ENCODE measurements at places on chromosomes 7 and 10. TPM values are rescaled to one million over a fixed set of nuclear protein-coding genes. Genes with fewer than 3 reads are reported as not detected.
A peak's percentile ranks its signal among the peaks of the same experiment; 100 is the strongest.

Gene CTNNA3
- total RNA-seq = 27.8 TPM

Gene HOXA1
- total RNA-seq = 0.42 TPM

Gene ALOX5
- total RNA-seq = 17.6 TPM

Gene ARHGAP22
- total RNA-seq = 6.3 TPM

Gene CACNB2
- 73.5 TPM for total RNA-seq

Gene SLC16A12
- total RNA-seq = 1.7 TPM

Gene COL28A1
- total RNA-seq = 15.1 TPM

Gene TMEM270
- total RNA-seq = not detected

GRCh38 chr7:147759327-147759943 lies 831.1 kb upstream of the C7orf33 start:
- H3K27ac ChIP-seq = no peak overlapping the region
- H3K4me1 ChIP-seq = no peaks in the 10 kb centered on the region
- H3K4me3 ChIP-seq = no peak overlapping the region
- H3K27me3 ChIP-seq = no peaks in the 10 kb centered on the region
- H3K36me3 ChIP-seq = no peaks in the 10 kb centered on the region

GRCh38 chr7:139775829-139776266 lies 1.9 kb downstream of the HIPK2 start:
- no peak for DNase-seq
- H3K27ac ChIP-seq = peak overlapping the region; percentile 95
- H3K36me3 ChIP-seq = peaks cover 7% of the 10 kb centered on the region
- no peaks in the 10 kb centered on the region for H3K27me3 ChIP-seq

- no peak overlapping the region for H3K27ac ChIP-seq
- H3K27me3 ChIP-seq = no peaks in the 10 kb centered on the region
- no peaks in the 10 kb centered on the region for H3K36me3 ChIP-seq
- no peaks in the 10 kb centered on the region for H3K4me1 ChIP-seq
These were observed 34.6 kb downstream of the ANKRD7 start for GRCh38 chr7:118259115-118259514.

DNA sequence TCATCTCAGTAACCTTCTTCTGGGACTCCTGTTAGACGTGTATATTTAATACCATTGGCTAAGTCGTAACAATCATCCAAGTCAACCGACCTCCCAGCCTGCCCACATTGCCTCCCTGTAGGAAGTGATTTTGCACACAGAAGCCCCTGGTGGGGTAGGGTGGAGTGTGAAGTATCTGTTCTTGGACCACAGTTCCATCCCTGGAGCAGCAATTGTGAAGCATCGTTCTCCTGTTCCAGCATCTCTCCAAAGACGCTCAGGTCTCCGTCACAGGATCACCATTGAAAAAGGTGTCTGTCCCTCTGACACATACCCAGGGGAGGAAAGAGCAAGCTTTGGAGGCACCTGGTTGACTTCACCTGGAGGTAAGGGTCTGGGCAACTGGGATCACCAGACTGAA lies 72.9 kb downstream of the CCDC3 start:
- H3K36me3 ChIP-seq = no peaks in the 10 kb centered on the region
- H3K27me3 ChIP-seq = no peaks in the 10 kb centered on the region
- DNase-seq = no peak

DNA sequence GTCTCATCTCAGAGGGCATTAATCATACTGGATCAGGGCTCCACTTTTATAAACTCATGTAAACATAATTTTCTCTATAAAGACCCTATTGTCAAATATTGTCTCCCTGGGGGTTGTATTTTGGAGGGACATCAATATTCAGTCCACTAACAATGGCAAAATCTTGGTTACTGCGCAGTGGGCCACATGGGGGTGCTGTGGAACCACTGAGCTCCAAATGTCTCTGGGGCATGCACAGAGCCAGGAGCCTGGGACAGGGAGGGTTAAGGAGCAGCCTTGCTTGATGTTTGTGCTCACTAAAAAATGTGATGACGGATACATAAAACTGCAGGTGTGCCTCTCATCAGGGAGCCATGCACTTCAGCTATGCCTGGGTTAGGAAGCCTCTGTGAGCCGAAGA lies 62.1 kb upstream of the PRSS58 start:
- H3K4me1 ChIP-seq = no peaks in the 10 kb centered on the region
- H3K27me3 ChIP-seq = no peaks in the 10 kb centered on the region
- H3K36me3 ChIP-seq = no peaks in the 10 kb centered on the region
- no peak overlapping the region for H3K4me3 ChIP-seq

DNA sequence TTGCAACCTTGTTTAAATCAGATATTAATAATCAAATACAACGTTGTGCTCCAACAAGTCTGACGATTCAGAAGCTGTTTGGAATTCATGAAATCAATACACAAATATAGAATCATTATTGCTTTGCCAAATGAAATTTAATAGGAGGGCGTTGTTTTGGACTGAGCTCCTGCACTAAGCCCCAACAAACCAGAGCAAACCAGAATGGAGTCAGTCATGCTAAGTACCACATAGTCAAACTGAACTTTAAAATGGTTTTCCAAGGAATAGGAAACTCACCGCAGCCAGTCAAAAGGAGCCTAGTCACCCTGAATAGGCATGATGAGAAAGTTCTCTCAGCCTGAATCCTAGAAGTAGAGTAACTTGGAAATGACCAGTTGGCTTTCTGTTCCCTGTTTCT lies 53.7 kb downstream of the HACD1 start:
- peaks cover 12% of the 10 kb centered on the region for H3K4me1 ChIP-seq
- no peak overlapping the region for H3K27ac ChIP-seq
- no peak for DNase-seq
- no peaks in the 10 kb centered on the region for H3K36me3 ChIP-seq

DNA sequence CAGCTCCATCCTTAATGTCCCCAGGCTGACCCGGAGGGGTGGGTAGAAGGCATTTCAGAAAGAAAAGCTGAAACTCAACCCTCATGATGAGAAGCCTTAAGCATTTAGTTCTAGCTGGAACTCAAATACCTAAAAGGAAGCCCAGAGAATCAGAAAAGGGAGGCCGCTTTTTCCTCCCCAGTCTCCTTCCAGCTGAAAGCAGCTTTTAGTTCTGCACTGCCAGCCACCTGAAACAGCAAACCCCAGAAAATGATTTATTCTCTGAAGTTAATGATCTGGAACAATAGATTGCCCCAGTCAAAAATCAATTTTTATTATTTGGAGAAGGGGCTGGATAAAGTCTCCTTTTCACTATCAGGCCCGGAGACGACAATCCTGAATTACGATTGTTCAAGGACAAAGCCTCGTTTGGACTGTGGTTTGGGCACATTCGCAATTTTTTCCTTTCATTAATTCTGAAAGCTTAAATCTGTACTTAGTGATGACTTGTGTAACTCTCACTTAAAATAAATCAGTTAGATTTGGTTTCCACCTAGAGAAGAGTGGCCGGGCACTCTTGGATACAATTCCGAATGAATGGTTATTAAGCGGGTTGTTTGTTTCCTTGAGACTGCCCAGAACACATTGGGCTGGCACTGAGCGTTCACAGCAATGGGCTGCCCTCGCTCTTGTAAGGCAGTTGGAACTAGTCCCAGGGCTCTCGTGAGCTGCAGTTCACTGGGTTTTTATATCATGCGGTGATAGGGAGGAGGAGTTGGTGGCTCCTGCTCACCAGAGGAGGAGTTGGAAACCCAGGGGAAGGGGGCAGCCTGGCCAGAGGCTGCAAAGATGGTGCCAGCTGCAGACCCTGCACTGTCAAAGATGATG lies 262.2 kb downstream of the CCSER2 start:
- DNase-seq = no peak
- H3K27me3 ChIP-seq = peaks cover 3% of the 10 kb centered on the region
- H3K36me3 ChIP-seq = no peaks in the 10 kb centered on the region

- H3K4me1 ChIP-seq = no peaks in the 10 kb centered on the region
- DNase-seq = no peak
- no peak overlapping the region for H3K27ac ChIP-seq
- H3K27me3 ChIP-seq = no peaks in the 10 kb centered on the region
- no peak overlapping the region for H3K4me3 ChIP-seq
These were observed 480.6 kb upstream of the MBL2 start for GRCh38 chr10:53253221-53253620.

- H3K36me3 ChIP-seq = no peaks in the 10 kb centered on the region
- H3K4me3 ChIP-seq = no peak overlapping the region
These were observed 261.9 kb downstream of the GRID1 start for GRCh38 chr10:86104611-86105145.

DNA sequence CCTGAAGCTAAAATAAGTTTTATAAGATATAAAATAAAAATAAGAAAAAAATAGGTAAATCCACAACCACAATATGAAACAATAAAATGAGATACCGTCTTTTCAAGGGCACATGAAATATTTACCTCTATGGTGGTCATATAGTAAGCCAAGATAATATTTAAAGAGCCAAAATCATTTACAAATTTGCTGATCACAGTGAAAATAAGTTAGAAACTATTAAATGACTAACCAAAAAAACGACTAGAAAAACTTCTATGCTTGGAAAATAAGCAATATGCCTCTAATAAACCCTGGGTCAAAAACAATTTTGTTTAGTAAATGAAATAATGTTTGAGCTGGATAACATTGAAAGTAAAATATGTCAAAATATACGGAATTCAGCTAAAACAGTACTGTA lies 535.2 kb downstream of the GRID1 start:
- H3K27ac ChIP-seq = no peak overlapping the region
- no peaks in the 10 kb centered on the region for H3K36me3 ChIP-seq
- DNase-seq = no peak
- no peaks in the 10 kb centered on the region for H3K27me3 ChIP-seq

GRCh38 chr7:30168835-30169573 lies 34.2 kb downstream of the MTURN start:
- peaks cover 5% of the 10 kb centered on the region for H3K36me3 ChIP-seq
- H3K27me3 ChIP-seq = no peaks in the 10 kb centered on the region
- H3K4me3 ChIP-seq = no peak overlapping the region

DNA sequence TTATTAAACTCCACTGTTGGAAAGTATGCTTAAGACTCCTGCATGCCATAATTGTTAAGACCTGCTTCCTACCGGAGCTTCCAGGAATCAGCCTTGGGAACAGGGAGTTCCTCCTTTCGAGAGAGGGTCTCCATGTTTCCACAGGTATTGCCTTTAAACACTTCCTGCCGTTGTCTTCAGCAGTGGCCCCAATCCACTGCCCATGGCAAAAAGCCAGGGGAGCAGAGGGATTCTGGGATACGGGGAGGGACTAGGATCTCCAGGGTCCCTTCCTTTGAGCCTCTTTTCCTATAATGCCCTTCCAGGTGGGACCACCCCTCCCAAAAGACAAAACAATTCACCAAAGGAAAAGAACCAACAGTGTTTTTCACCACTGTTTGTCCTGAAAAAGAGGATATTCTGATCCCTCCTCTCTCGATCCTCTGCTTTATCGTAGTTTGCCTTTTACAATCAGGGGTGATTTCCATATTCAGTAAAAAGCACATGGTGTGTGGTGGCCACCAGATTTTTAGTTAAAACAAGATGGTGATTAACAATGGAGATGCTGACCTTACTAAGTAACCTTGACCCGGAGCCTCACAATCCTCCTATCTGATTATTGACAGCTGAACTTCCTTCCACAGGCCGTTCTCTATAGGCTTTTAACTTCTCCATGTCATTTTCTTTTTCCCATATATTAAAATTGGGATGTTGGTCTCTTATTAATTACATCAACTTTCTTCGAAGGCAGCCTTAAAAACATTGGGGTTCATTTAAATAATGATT lies 36.0 kb downstream of the LRRC72 start:
- H3K27me3 ChIP-seq = no peaks in the 10 kb centered on the region
- no peak for DNase-seq
- no peak overlapping the region for H3K4me3 ChIP-seq
- no peak overlapping the region for H3K27ac ChIP-seq
- H3K36me3 ChIP-seq = no peaks in the 10 kb centered on the region
- H3K4me1 ChIP-seq = no peaks in the 10 kb centered on the region

DNA sequence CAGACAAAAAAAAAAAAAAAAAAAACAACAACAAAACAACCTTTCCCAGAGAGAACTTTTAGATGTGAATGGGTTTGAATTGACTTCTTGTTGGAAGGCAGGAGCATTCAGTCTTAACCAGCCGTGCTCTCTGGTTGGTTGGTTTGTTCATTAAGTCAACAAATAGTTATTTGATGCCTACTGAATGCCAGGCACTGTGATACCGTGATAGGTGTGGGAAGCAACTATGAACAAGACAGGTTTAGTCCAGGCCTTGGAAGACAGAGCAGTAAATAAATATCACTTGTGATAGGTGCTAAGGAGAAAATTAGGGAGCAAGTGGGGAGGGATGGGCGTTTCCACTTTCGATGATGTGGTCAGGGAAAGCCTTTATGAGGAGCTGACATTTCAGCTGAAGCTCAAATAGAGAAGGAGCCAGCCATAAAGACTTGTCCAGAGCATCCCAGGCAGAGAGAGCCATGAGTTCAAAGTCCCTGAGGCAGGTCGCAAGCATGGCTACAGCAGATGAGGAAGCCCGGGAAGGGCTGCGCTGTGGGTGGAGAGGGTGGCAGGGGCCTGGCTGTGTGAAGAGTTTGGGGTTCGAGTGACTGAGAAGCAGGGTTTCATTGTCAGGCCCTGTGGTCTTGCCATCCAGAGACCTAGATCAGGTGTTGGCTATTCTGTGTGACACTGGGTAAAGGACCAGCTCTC lies 8.0 kb downstream of the TSPAN15 start:
- peaks cover 11% of the 10 kb centered on the region for H3K36me3 ChIP-seq
- no peak overlapping the region for H3K4me3 ChIP-seq
- H3K4me1 ChIP-seq = peaks cover 96% of the 10 kb centered on the region
- peak overlapping the region; percentile 90 for H3K27ac ChIP-seq
- H3K27me3 ChIP-seq = no peaks in the 10 kb centered on the region
- no peak for DNase-seq

- H3K4me1 ChIP-seq = no peaks in the 10 kb centered on the region
- no peak overlapping the region for H3K27ac ChIP-seq
- no peaks in the 10 kb centered on the region for H3K36me3 ChIP-seq
- no peak for DNase-seq
- no peak overlapping the region for H3K4me3 ChIP-seq
These were observed 322.7 kb downstream of the LHFPL3 start for GRCh38 chr7:104650991-104651640.

- H3K27me3 ChIP-seq = no peaks in the 10 kb centered on the region
- no peaks in the 10 kb centered on the region for H3K36me3 ChIP-seq
- no peak overlapping the region for H3K4me3 ChIP-seq
- H3K4me1 ChIP-seq = peaks cover 5% of the 10 kb centered on the region
- DNase-seq = no peak
These were observed 151.2 kb upstream of the FAM13C start for GRCh38 chr10:59513558-59513957.

DNA sequence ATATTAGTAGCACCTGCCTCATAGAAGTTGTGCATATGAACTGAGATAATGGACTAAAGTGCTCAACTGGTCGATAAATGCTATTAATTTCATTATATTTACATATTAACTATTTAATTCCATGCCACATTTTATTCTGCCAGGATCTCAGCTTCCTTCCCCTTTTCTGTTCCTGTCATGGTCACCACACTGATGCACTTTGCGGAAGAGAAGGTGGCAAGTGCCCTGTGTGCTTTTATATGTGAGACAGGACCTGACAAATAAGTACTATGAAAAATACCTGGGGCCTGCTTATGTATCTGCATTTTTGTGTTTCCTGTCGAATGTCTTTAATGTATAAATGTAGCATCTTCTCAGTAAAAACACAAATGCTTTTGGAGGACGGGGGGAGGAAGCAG lies 12.2 kb downstream of the ATP6V0E2 start:
- H3K4me1 ChIP-seq = peaks cover 32% of the 10 kb centered on the region
- no peak overlapping the region for H3K4me3 ChIP-seq
- DNase-seq = no peak
- no peak overlapping the region for H3K27ac ChIP-seq
- no peaks in the 10 kb centered on the region for H3K36me3 ChIP-seq

All from esophagus muscularis mucosa (tissue), 4 donors.